Stimulated activated CD8-positive, alpha-beta memory T cell treated with anti-CD3 and anti-CD28 coated beads, Interleukin-15, amount 100 ng/mL, for 4 hours (primary cell): ENCODE measurements at places on chromosomes 12 and 14.

- DNase-seq = no peak
These were observed 30.6 kb downstream of the FBXO21 start for GRCh38 chr12:117159674-117160073.

GRCh38 chr12:15526033-15526432 lies 203.7 kb downstream of the PTPRO start:
- DNase-seq = no peak

DNA sequence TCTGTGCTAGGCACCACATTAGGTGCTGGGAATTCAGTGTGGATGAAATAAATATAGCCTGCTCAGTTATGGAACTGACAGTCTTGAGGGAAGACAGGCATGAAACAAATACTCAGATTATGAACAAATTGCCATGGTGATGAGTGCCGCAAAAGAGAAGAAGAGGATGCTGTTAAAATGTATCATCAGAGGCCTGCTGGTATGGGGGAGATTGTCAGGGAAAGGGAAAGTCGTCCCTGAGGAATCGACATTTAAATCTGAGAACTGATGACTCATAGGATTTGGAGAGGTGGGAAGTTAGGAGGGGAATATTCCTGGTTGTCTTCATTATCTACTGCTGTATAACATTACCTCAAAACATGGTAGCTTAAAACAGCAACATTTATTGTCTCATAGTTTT lies 42.0 kb downstream of the PPP1R36 start:
- no peak for DNase-seq

- DNase-seq = no peak
These were observed 108.1 kb downstream of the LRIG3 start for GRCh38 chr12:58812214-58812613.

- no peak for DNase-seq
These were observed 294.3 kb downstream of the ALG10B start for GRCh38 chr12:38610808-38611350.

DNA sequence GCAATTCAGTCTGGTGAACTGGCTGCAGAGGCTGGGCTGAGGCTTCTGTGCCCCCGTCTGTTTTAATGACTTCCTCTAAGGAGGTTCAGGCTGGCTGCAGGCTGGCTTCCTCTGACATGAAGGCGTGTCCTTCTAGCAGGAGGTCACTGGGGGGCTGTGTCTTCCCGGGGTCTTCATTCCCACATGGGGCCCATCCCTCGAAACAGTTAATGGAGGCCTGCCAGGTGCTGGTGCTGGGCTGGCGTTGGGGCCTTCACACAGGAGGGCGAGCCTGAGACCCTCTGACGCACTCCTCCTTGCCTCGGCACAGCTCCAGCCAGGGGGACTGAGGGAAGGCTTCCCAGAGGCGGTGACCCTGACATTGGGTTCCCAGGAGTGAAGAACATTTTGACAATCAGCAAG lies 57.7 kb upstream of the DLK1 start:
- DNase-seq = no peak

GRCh38 chr12:75705749-75706711 lies 194.6 kb upstream of the KRR1 start:
- DNase-seq = no peak

- DNase-seq = no peak
These were observed 1970.2 kb upstream of the FLRT2 start for GRCh38 chr14:83559721-83560120.

- DNase-seq = no peak
These were observed 1140.5 kb downstream of the GALC start for GRCh38 chr14:86852530-86852929.

- DNase-seq = no peak
These were observed 64.7 kb downstream of the MAP3K9 start for GRCh38 chr14:70744641-70745040.

DNA sequence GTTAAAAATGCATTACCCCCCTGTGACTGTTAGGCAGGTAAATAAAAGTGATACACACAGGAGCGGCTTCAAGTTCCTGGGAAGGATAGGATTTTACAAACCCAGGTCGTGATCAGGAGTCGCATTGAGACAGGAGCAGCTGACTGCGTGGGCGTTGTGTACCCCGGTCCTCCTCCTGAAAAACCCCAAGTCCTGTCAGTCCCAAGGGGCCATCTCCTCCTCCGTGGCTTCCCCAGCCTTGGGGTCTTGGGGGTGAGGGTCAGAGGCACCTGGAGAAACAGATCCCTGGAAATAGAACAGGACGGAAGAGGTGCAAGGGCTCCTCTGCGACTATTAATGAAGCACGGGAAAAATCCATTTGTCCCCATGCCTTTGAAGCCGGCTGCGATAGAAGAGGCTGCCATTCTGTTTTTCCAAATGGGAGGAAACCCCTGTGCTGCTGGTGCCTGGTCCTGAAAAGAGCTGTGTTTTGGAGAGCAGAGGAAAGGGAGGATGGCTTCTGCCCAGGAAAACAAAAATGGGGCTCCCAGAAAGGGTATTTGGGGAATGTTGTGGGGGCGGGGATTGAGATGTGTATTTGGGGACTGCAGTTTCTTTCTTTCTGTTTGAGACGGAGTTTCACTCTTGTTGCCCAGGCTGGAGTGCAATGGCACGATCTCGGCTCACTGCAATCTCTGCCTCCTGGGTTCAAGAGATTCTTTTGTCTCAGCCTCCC lies 143.1 kb downstream of the ZNF664 start:
- DNase-seq = no peak

DNA sequence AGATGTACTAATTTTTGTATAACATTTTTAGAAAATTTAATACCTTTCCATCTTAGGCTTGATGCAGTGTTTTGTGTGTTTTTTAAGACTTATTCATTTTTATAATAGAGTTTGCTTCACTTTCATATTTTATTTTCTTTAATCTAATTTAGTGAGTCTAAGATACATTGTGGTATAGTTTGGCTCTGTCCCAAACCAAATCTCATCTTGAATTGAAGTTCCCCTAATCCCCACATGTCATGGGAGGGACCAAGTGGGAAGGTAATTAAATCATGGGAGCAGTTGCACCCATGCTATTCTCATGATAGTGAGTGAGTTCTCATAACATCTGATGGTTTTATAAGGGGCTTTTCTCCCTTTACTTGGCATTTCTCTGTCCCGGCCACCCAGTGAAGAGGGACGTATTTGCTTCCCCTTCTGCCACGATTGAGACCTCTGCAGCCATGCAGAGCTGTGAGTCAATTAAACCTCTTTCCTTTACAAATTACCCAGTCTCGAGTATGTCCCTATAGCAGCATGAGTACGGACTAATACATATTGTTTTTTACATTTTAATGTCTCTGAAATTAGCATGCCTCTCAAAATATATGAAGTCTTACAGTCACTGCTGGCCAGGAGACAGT lies 34.9 kb downstream of the GABARAPL1 start:
- no peak for DNase-seq

GRCh38 chr12:3580094-3580749 lies 89.2 kb downstream of the PRMT8 start:
- DNase-seq = no peak

DNA sequence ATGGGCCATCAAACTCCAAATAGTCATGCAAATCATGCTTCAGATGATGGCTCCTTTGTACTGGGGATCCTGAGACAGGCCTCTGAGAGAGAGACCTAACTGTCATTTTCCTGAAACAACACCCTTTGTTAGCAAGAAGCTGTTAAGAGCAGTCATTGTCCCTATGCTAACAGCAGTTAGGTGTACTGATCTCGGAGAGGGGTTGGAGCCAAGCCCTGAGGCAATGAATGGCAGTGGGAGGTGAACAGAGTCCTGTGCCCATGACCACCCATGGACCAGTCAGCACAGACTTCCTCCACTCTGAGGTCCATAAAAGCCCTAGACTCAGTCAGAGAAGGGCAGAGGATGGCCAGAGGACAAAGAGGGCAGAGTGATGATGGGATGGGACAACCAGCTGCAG lies 747.6 kb upstream of the LRFN5 start:
- DNase-seq = no peak

DNA sequence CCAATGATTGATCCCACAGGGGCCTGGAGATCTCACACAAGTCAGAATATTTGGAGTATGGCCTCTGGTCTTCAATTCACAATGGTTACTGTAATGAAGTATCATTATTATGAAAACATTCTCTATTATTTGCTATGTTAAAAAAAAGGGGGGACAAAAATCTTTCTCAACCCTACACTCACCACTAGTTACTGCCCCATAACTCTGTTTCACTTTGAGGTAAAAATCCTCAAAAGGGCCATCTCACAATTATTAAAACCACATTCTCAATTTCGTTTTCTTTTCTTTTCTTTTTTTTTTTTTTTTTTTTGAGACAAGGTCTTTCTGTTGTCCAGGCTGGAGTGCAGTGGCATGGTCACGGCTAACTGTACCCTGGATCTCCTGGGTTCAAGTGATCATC lies 59.6 kb upstream of the KCNC2 start:
- DNase-seq = no peak

GRCh38 chr12:116545144-116545543 lies 14.0 kb upstream of the MAP1LC3B2 start:
- DNase-seq = no peak

DNA sequence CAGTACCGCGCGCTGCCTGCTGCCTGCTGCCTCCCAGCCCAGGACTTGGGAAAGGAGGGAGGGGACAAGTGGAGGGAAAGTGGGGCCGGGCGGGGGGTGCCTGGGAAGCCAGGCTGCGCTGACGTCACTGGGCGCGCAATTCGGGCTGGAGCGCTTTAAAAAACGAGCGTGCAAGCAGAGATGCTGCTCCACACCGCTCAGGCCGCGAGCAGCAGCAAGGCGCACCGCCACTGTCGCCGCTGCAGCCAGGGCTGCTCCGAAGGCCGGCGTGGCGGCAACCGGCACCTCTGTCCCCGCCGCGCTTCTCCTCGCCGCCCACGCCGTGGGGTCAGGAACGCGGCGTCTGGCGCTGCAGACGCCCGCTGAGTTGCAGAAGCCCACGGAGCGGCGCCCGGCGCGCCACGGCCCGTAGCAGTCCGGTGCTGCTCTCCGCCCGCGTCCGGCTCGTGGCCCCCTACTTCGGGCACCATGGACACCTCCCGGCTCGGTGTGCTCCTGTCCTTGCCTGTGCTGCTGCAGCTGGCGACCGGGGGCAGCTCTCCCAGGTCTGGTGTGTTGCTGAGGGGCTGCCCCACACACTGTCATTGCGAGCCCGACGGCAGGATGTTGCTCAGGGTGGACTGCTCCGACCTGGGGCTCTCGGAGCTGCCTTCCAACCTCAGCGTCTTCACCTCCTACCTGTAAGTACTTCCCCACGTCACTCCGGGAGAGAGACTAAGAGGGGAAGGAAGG lies at the start of gene LGR5:
Gene LGR5, plus strand, starts transcription at position 186 of the 732 bp plus-strand sequence. Its CDS starts 283 bp downstream, at position 469.
- no peak for DNase-seq

GRCh38 chr12:14111230-14111865 lies 129.9 kb upstream of the GRIN2B start:
- no peak for DNase-seq

- no peak for DNase-seq
These were observed 197.0 kb upstream of the PKP2 start for GRCh38 chr12:33093534-33093933.

DNA sequence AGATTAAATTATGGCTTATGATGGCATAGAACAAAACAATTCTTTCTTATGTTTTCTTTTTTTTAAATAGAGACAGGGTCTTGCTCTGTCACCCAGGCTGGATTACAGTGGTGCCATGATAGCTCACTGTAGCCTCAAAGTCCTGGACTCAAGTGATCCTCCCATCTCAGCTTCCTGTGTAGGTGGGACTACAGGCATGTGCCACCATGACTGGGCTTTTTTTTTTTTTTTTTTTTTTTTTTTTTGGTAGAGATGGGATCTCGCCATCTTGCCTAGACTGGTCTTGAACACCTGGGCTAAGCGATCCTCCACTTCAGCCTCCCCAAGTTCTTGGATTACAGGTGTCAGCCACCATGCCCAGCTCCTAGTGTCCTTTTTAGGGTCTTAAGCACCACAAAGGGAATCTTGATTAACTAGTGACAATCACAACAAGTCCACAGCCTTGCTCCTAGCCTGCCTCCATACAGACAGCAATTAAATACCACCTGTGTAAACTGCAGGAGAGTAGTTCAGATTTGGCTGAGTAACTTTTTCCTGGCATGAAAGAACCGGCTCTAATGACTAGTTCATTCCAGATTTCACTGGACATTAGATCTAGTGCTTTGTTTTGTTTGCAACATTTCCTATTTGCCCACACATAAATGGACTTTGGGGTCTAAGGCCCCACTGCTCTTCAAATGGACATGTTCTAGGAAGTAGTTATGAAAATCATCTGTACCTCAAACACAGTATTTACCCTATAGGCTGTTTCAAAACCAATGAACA lies 61.6 kb downstream of the SH2B3 start:
- no peak for DNase-seq

- DNase-seq = no peak
These were observed 129.1 kb downstream of the MSRB3 start for GRCh38 chr12:65407388-65408149.

DNA sequence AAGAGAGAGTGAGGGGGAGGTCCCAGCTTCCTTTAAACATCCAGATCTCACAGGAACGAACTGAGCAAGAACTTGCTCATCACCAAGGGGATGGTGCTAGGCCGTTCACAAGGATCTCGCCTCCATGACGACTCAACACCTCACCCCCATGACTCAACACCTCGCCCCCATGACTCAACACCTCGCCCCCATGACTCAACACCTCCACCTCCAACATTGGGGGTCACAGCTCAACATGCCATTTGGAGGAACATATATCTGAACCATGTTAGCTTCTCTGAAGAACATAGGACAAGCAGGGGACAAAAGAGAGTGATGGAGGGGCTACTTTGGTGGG lies 66.0 kb upstream of the LHX5 start:
- DNase-seq = no peak

- no peak for DNase-seq
These were observed 1.4 kb downstream of the JPH4 start for GRCh38 chr14:23577004-23577681.

DNA sequence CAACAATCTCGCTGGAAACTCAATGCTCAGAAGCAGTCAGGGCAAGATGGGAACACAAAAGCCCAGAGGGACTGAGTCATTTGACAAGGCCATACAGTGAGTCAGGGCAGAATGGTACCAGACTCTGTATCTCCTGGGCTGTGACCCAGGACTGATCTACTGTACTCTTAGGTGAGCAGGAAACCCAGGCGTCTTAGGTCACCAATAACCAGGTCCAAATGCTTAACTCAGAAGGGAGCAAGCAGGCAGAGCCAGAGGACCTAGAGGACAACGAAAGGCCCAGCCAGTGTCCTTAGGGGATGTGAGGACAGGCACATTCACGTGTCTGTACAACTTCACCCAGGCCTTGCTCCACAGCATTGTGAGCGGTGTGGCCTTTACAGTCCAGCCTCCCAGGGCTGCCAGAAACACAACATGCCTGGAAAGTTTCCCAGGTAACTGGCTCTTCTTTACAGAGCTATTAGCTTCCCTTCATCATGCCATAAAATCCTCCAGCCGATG lies 69.9 kb downstream of the ARL6IP4 start:
- DNase-seq = no peak

DNA sequence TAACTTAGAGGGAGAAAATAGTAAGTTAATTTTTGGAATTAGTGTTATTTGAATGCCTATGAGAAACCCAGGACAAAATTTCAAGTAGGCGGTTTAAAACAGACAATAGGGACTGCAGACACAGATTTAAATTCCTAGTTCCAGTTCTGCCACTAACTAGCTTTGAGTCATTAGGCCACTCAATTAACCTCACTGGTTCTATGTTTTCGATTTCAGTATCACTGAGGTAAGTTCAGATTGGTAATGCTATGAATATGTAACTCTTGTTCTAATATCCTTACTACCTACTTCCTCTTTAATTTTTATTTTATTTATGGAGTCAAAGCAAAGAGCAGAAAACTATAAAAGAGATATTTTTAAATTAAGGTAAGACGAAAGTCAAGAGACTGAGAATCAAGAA lies 52.6 kb downstream of the GALC start:
- no peak for DNase-seq
